ENCODE measurements at places on chromosomes 13 and 19.

- no peak for DNase-seq
Observed at GRCh38 chr13:19794631-19795030, 11.9 kb upstream of the PSPC1 start.

GRCh38 chr19:41264581-41265394 is 616 bp downstream of the HNRNPUL1 start:
- peak; percentile 55 for DNase-seq

- no peak for DNase-seq
Observed at GRCh38 chr13:38897521-38897920, 93.1 kb downstream of the STOML3 start.

- DNase-seq: no peak
Observed at GRCh38 chr13:67791047-67791446, 560.9 kb upstream of the PCDH9 start.

GRCh38 chr13:114263578-114263977 is 17.8 kb upstream of the UPF3A start:
- DNase-seq: peak; percentile 38

All from RPMI8226 (cell line).